ENCODE measurements at places on chromosomes 3 and 15. TPM values are rescaled to one million over a fixed set of nuclear protein-coding genes. Genes with fewer than 3 reads are reported as not detected.

Gene UPK1B
- not detected for total RNA-seq

Gene TM6SF1
- total RNA-seq, result 0.85 TPM

DNA sequence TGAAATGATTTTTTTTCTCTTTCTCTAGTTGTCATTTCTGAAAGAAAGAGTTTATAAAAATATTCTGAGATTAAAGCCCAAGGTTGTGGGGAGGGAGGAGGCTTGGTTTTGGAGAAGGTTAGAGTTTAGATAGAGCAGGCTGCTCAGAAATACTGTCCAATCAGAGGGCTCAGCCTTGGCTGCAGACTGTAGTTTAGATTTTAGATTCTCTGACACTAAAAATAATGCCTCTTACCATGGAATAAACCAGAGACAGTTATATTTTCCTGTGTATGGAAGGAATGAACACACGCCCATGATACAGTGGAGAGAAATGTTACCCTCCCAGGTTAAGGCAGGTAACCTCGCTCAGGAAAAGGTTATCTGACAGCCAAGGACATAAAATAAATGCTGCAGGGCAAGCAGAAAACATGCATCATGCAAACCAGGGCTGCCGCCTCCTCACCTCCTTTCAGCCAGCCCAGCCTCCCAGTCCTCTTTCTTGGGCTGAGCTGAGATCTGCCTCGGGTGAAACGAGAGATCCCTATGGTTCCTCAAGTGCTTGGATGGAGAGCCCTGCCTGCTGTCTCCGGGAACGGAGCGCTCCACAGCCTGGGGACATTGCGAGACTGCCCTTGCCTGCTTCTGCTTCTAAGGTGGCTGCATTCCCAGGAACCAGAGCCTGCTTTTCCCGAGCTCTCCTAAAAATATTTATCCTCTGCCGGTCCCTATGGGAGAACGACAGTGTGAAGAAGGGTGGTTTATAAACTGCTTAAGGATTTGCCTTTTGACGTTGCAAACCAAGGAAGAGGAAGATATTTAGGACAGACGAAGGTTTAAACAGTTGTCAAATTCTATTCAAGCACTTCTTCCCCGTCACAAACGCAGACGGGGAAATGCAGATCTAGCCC is 848 bp downstream of the NCEH1 start:
- no peak for DNase-seq

- DNase-seq, result no peak
These were observed 279.9 kb downstream of the SCAPER start for GRCh38 chr15:76625267-76625666.

GRCh38 chr3:196611761-196612483 is 27.6 kb upstream of the NRROS start:
- DNase-seq, result no peak

All from T-helper 17 cell (primary cell).